ENCODE measurements at places on chromosomes 6 and 20.

DNA sequence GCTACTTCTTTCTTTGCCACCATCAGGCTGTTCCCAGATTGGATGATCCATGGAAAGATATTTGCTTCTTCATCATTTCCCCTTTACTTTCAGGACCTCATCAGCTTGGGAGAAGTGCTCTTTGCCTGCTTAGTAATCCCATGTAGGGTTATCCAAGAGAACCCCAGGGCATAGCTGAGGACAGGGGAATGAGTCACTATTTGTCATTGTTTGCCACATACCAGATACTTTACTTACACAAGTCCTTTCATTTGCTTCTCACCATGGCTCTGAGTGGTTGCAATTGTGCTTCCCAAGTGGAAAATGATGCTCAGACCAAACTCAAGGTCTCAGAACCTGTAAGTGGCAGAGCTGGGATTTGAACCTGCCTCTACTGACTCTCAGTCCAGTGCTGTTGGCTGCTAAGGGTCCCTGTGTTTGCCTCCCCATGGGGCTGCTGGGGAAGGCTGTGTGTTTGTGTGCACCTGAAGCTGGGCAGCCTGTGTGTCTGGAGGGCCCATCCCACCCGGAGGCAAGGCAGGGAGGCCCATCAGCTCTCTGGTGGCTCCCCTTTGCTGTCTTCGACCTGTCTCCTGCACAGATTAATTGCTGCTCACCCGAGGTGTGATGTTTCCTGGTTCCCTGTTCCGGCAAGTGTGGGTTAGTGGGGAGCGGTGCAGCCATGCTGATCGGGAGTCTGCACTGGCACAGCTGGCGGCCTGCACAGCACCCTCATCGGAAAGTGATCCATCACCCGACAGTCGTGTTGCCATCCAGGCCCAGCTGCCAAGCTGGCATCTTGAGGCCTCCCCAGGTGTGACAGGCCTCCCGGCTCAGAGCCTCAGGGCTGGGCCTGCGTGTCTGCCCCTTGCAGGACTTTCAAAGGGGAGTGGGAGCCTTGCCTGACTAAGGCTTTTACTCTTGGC is 228.8 kb downstream of the DHX35 start:
- no peak for DNase-seq

DNA sequence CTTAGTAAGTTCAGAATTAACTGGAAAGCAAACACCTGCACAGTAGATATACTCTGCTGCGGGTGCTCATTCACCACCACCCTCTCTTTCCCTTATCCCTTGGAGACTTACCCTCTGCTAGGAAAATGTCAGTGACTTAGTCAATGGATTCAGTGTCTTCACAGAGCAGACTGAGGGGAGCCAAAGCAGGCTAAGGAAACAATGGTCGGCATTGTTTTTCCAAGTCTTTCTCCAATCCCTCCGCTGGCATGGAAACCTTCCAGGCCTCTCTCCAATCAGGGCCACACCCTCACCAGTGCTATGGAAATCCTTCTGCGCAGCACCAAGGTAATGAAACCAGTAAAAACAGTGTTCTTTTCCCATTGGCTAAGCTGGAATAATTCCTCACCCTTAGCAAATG is 531.2 kb downstream of the TFAP2B start:
- no peak for DNase-seq

- peak; percentile 69 for DNase-seq
Observed at GRCh38 chr6:106520711-106521401, 108.4 kb downstream of the RTN4IP1 start.

GRCh38 chr6:45421709-45422502 is 44.2 kb upstream of the SUPT3H start:
- peak; percentile 44 for DNase-seq

DNA sequence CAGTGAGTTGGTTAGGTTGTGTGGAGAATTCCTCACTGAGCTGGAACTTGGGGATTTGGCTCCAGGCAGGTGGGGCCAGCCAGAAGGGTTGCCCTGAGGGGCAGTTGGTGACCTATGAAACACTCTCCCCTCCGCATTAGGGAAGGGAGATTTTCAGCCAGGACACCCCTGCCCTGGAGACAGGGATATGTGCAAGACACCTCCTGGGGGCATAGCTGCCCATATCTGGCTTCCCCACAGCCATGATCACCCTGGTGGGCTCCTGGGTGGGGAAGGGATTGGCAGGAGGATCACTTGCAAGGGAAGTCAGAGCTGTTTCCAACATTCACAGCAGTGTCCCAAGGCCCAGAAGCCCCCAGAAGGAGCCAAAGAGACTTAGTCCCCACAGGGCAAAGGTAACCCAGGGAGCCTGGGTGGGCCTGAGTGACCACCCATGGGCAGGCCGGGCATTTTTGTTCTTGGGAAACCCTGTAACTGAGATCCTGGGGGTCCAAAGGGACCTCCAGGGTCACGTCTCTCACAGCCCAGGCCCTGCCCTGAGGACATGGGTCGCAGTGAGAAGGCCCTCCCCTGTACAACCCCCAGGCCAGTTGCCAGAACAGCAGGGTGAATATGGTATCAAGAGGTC is 145.8 kb downstream of the MRPL14 start:
- DNase-seq: no peak

GRCh38 chr20:63082939-63083735 is 76.4 kb upstream of the BHLHE23 start:
- no peak for DNase-seq

DNA sequence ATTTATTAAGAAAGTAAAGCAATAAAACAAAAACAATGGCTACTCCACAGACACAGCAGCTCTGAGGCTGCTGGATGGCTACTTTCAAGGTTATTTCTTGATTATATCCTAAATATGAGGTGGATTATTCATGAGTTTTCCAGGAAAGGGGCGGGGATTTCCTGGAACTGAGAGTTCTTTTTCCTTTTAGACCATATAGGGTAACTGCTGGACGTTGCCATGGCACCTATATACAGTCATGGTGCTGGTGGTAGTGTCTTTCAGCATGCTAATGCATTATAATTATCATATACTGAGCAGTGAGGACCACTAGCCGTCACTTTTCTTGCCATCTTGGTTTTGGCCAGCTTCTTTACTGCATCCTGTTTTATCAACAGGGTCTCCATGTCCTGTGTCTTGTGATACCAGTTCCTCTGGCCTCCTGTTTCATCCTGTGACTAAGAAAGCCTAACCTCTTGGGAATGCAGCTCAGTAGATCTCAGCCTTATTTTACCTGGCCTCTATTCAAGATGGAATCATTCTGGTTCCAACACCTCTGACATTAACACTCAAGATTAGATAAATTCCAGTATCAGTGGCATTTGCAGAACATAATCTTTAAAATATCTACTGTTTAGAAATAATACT is 32.3 kb upstream of the TRDN start:
- no peak for DNase-seq

DNA sequence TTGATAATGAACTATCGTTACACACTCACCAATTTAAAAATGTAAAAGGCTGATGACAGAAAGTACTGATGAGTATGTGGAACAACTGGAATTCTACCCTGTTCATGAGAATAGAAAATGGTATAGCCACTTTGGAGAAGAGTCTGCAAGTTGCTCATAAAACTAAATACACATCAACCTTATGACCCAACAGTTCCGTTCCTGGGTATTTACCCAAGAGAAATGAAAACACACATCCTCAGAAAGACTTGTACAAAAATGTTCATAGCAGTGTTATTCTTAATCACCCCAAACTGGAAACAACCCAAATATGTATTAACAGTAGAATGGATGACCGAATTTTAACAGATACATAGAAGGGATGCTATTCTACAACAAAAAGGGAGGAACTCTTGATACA is 145.7 kb upstream of the LRFN2 start:
- DNase-seq: no peak

DNA sequence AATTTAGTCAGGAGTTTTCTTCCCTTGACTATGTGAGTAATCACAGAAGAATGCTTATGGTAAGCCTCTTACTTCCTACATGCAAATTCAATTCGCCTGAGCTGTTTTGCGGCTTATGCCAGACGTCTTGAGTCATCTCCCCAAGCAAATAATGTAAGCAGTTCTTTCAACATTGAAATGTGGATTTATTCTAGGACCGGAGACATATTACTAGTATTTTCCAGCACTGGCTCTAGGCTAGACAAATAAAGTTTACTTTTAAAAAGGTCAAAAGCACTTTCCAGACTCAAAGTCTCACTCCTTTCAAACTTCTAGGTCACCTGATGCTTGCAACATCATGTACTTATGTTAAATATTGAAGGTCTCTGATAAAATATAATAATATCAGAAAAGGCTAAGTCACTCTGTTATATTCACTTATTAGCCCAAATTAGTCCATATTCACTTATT is 38.1 kb upstream of the NOX3 start:
- DNase-seq: no peak

DNA sequence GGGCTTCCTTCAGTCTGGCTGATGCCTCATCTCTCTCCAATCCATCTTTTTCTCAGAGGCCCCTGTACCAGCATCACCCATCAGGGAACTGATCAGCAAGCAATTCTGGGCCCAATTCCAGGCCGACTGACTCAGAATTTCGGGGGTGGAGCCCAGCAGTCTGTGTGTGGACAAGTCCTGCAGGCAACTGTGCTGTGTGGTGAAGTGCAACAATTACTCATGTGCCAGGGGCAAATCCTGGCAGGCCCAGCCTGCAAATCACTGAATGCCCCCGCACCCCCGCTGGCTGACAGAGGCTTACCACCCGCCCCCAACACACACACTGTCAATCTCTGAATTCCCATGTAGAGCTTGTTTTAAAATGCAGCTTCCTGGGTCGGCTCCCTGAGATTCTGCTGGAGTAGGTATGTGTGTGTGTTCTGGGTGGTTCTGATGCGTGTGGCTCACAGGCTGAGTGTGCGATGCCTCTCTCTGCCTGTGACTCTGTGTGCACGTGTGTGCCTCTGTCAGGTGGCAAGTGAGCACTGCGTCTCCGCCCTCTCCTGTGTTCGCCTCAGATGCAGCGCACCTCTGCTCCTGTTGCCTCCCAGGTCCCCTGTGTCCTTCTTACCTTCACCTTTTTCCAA is 45.4 kb downstream of the SSR1 start:
- no peak for DNase-seq

DNA sequence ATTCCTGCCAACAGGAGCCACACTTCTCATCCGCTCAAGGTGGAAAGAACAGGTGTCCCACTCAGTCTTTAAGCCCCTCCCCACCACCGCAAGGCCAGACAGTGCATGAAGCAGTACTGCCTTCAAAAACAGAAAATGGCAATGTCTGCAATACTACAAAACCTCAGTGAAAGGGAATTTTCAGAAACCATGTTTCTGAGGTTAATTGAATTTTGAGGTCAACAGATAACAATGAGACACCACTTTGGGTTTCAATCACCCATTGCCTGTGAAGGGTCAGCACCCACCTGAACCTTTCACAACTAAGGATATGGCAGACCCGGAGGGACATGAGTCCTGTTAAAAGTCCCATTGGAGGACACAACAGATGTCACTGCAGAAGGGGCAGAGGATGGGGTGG is 13.0 kb downstream of the ZC3H12D start:
- no peak for DNase-seq
